ENCODE measurements at places on chromosomes 16 and 17. TPM values are rescaled to one million over a fixed set of nuclear protein-coding genes. Genes with fewer than 3 reads are reported as not detected.

DNA sequence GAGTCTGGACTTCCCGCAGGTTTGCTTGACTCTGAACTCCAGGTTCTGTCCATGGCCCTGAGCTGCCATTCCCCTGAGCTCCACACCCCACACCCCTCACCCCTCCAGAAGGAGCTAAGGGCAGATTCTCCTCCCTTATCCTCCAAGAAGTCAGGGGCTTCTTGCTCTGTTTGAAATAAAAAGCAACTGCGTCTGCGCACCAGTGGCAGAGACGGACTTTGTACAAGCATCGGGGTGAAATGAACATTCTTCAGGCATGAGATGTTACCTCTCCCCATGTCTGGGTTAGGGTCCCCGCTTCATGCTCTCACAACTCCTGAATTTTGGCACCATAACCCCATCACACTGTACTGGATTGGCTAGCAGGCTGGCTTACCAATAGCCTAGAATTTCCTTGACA, 36.1 kb upstream of the DLX4 start:
- H3K27me3 ChIP-seq: no peaks in the 10 kb centered on the region
- no peak overlapping the region for H3K27ac ChIP-seq
- H3K36me3 ChIP-seq: no peaks in the 10 kb centered on the region

- DNase-seq: no peak
- no peak overlapping the region for H3K27ac ChIP-seq
- H3K4me1 ChIP-seq: no peaks in the 10 kb centered on the region
- no peaks in the 10 kb centered on the region for H3K27me3 ChIP-seq
- no peak overlapping the region for H3K4me3 ChIP-seq
Measured at GRCh38 chr16:85856079-85856478, 42.9 kb upstream of the IRF8 start.

The IL17C gene
- not detected for total RNA-seq

DNA sequence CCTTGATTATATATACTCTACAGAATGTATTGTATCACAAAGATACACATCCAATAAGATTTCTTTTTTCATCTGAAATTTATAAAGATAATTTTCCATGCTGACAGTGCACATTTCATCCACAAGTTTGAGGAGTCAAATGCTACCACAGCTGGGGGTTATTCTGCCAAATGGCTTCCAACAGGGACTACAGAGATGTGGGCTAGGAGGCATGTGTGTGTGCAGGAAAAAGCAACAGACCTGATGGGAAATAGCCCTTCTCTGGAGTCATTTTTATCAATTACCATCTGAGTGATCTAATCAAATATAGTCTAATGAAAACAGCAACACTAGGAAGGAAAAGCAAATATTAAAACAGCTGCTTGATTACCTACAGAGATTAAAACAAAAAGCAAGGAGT, 290.5 kb downstream of the CEP112 start:
- no peaks in the 10 kb centered on the region for H3K36me3 ChIP-seq
- DNase-seq: no peak
- H3K27me3 ChIP-seq: no peaks in the 10 kb centered on the region
- no peaks in the 10 kb centered on the region for H3K4me1 ChIP-seq

The C17orf100 gene
- total RNA-seq: 1.2 TPM

DNA sequence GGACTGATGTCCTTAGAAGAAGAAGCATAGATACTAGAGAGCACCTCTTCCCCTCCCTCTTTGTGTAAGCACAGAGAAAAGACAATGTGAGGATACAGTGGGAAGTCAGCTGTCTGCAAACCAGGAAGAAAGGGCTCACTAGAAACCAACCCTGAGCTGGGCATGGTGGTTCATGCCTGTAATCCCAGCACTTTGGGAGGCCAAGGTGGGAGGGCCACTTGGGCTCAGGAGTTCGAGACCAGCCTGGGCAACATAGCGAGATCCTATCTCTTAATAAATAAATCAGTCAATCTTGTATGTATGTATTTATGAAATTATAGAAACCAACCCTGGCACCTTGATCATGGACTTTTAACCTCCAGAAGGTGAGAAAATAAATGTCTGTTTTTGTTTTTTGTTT, 118.3 kb downstream of the NPIPB5 start:
- DNase-seq: no peak
- no peak overlapping the region for H3K27ac ChIP-seq
- no peaks in the 10 kb centered on the region for H3K4me1 ChIP-seq
- no peak overlapping the region for H3K4me3 ChIP-seq
- no peaks in the 10 kb centered on the region for H3K36me3 ChIP-seq
- no peaks in the 10 kb centered on the region for H3K27me3 ChIP-seq

The NAGS gene
- 1.3 TPM for total RNA-seq

GRCh38 chr17:14866266-14866665, 398.9 kb downstream of the PMP22 start:
- no peak overlapping the region for H3K27ac ChIP-seq
- H3K27me3 ChIP-seq: no peaks in the 10 kb centered on the region
- no peaks in the 10 kb centered on the region for H3K36me3 ChIP-seq
- DNase-seq: no peak

The PIMREG gene
- 0.84 TPM for total RNA-seq

The MFSD6L gene
- 0.39 TPM for total RNA-seq

DNA sequence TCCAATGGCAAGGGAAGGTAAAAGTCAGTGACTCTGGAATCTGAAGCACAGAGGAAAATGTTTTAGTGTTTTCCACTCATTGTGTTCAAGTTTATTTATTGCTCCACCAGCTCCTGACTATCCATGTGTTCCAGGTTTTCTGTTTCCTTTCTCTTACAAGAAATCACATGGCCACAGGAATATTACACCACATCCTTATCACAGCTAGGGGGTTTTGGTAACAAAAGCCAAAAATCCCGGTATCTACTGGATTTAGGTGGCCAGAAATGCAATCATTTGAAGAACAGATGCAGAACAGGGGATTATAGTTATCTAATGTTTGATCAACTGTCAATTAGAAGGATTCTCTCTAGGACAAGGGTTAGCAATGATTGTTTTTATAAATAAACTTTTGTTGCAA, 47.9 kb downstream of the STH start:
- no peak for DNase-seq
- H3K36me3 ChIP-seq: peaks cover 3% of the 10 kb centered on the region
- no peaks in the 10 kb centered on the region for H3K27me3 ChIP-seq
- no peaks in the 10 kb centered on the region for H3K4me1 ChIP-seq
- no peak overlapping the region for H3K27ac ChIP-seq

Data from aorta (tissue), 5 donors.